Karpas-422 (cell line): ENCODE measurements at places on chromosomes 2 and 18.

DNA sequence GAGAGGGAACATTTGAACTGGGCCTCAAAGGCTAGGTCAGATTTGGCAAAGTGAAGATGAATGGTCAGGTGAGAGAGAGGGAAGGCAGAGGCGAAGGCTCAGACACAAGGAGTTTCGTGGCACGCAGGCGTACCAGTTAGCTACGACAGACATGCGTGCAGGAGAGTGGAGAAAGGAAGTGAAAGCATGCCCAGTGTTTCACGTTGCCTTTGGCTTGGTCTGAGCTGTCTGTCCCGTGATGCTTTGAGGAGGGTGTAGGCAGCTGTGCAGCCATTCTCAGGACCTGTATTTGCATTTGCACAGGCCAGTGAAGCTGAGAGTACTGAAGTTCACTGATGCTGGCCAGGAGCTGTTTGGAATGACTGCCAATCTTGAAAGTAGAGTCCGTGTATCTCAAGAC is 69.5 kb downstream of the HNRNPLL start:
- no peaks in the 10 kb centered on the region for H3K36me3 ChIP-seq
- peak; percentile 97 for DNase-seq
- H3K4me3 ChIP-seq: peak overlapping the region; percentile 52
- H3K27ac ChIP-seq: peak overlapping the region; percentile 99
- H3K4me1 ChIP-seq: peaks cover 66% of the 10 kb centered on the region
- H3K27me3 ChIP-seq: no peaks in the 10 kb centered on the region

DNA sequence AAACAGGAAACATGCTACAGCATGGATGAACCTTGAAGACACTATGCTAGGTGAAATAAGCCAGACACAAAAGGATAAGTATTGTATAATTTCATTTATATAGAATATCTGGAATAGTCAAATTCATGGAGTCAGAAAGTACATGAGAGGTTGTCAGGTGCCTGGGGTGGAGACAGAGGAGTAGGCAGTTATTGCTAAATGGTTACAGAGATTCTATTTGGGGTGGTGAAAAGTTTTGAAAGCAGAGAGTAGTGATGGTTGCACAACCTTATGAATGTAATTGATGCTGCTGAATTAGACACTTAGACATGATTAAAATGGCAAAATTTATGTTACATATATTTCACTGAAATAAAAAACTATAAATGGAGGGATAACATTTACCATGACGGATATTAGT is 197.4 kb downstream of the VAPA start:
- no peaks in the 10 kb centered on the region for H3K36me3 ChIP-seq
- no peaks in the 10 kb centered on the region for H3K4me1 ChIP-seq
- H3K27ac ChIP-seq: no peak overlapping the region
- no peak overlapping the region for H3K4me3 ChIP-seq

GRCh38 chr2:37167636-37168180 is 10.9 kb upstream of the EIF2AK2 start:
- no peaks in the 10 kb centered on the region for H3K36me3 ChIP-seq
- no peak overlapping the region for H3K27ac ChIP-seq
- H3K27me3 ChIP-seq: no peaks in the 10 kb centered on the region; the same call in 1 of the 2 replicates
- H3K4me1 ChIP-seq: no peaks in the 10 kb centered on the region
- no peak for DNase-seq
- H3K4me3 ChIP-seq: no peak overlapping the region

- H3K36me3 ChIP-seq: no peaks in the 10 kb centered on the region
- H3K4me3 ChIP-seq: no peak overlapping the region
- DNase-seq: no peak
- H3K27ac ChIP-seq: no peak overlapping the region
- no peaks in the 10 kb centered on the region for H3K4me1 ChIP-seq
These were observed 92.7 kb upstream of the ETAA1 start for GRCh38 chr2:67304300-67304890.

- no peaks in the 10 kb centered on the region for H3K27me3 ChIP-seq
- H3K4me1 ChIP-seq: no peaks in the 10 kb centered on the region
- DNase-seq: no peak
These were observed 34.7 kb downstream of the ICOS start for GRCh38 chr2:203971251-203971650.

DNA sequence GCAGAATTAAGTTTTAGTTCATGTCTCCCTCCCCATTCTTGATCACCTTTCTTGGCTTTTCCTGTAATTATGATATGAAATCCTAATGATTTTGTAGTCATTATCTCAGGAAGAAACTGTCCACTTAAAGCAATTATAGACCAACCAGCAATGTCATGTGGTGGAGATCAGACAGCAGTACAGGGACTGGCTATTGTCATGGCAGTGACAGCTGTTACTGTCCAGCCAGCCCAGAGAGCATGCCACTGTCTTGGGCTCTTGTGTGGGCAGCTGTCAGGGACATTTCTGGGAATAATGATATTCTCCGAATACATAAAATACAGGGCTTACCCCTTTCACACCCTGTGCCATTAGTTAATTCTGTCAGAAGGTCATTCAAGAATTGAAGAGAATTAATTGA is 355.3 kb upstream of the RAB12 start:
- no peaks in the 10 kb centered on the region for H3K36me3 ChIP-seq
- H3K4me1 ChIP-seq: no peaks in the 10 kb centered on the region
- DNase-seq: no peak

- H3K36me3 ChIP-seq: no peaks in the 10 kb centered on the region
- H3K27ac ChIP-seq: no peak overlapping the region
- no peaks in the 10 kb centered on the region for H3K4me1 ChIP-seq
- H3K4me3 ChIP-seq: no peak overlapping the region
These were observed 35.4 kb upstream of the ITGAV start for GRCh38 chr2:186554429-186554828.

DNA sequence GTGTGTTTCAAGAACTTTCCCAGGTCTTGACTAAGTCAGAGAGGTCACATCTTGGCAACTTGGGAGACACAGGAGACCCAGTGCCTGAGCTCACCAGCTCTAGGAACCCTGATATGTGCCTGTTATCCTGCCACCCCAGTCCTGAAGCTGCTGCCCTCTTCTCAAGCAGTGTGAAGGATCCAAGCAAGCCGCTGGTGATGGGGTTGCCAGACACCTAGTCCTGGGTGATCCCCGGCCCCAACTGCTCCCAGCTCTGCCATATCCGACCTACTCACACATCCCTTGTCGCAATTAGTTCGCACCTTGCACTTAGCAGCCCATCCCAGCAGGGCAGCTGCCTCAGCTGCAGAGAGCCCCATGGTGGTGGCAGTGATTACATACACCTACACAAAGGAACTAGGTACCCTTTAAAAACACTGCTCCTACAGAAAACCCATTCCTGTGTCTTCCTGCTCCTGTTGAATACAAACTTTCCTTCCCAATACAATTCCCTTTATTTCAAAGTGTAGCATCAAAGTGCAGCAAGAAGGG is 247.2 kb upstream of the RAB12 start:
- H3K36me3 ChIP-seq: no peaks in the 10 kb centered on the region
- no peaks in the 10 kb centered on the region for H3K27me3 ChIP-seq
- no peak for DNase-seq
- H3K27ac ChIP-seq: no peak overlapping the region
- H3K4me1 ChIP-seq: no peaks in the 10 kb centered on the region
- no peak overlapping the region for H3K4me3 ChIP-seq

DNA sequence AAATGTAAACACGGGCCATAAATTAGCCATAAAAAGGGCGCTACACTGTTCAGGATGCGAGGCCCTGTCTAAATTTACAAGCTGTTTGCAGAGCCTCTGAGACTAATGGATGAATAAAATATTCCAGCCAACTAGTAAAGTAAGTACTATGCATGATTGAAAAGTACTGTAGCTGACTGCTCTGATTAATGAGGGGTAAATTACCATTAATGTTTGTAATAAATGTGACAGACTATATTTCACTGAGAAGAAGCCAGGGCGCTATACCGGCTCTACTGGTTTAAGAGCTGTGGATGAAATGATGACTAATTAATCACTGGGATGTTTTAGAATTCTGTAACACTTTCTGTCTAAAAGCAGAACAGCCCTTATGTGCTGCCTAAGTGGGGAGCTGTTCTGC is 54.3 kb upstream of the RGPD4 start:
- DNase-seq: no peak
- H3K4me1 ChIP-seq: peaks cover 4% of the 10 kb centered on the region
- H3K27ac ChIP-seq: no peak overlapping the region

GRCh38 chr2:160253440-160254188 is 53.5 kb upstream of the ITGB6 start:
- no peaks in the 10 kb centered on the region for H3K36me3 ChIP-seq
- no peaks in the 10 kb centered on the region for H3K4me1 ChIP-seq
- H3K4me3 ChIP-seq: no peak overlapping the region
- no peaks in the 10 kb centered on the region for H3K27me3 ChIP-seq

DNA sequence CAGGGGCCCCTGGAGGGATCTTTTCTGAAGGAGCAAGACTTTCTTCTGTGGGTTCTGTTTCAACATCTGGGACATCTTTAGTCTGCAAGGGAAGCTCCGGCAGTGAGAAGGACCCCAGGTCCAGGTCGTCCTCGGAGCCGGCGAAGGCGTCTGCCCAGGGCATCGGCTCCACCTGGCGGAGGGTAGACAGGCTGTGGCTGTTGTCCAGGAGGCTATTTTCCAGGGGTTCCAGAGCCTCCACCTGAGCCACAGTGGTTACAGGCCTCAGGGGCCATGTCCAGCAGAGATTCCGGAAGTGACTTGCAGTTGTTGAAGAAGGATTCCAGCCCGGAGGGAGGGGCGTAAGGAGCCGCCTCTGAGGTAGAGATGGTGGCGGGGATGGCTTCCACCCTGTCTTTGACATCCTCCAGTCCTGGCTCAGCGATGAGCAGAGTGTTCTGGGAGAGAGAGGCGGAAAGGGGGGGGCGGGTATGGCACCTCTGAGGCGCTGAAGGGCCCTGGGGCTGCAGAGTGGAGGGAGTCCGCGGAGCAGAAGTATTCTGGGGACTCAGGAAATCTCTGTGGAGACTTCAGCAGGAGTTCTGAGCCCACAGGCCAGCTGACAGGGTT is 891.3 kb upstream of the LRRTM1 start:
- no peak overlapping the region for H3K27ac ChIP-seq
- H3K4me1 ChIP-seq: no peaks in the 10 kb centered on the region
- no peaks in the 10 kb centered on the region for H3K27me3 ChIP-seq

- no peak for DNase-seq
- H3K4me1 ChIP-seq: no peaks in the 10 kb centered on the region
- H3K27ac ChIP-seq: no peak overlapping the region
- H3K36me3 ChIP-seq: no peaks in the 10 kb centered on the region
These were observed 1.2 kb upstream of the ST6GAL2 start for GRCh38 chr2:106886916-106887758.

GRCh38 chr2:7037340-7038333 is 120.4 kb downstream of the RNF144A start:
- H3K27ac ChIP-seq: no peak overlapping the region
- H3K4me3 ChIP-seq: no peak overlapping the region
- no peaks in the 10 kb centered on the region for H3K36me3 ChIP-seq
- H3K27me3 ChIP-seq: no peaks in the 10 kb centered on the region

DNA sequence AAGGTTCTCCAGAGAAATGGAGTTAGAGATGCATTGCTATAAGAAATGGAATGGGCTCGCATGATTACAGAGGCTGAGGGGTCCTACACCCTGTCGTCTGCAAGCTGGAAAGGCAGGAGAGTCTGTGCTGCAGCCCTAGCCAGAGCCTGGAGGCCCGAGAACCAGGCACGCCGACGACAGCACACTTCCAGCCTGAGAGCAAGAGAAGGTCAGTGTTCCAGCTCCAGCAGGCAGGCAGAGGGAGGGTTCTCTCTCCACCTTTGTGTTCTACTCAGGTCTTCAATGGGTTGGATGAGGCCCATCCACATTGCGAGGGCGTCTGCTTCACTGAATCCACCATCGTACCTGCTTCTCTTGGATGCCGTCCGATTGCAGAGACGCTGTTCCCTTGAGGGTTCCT is 177.6 kb upstream of the HDAC4 start:
- DNase-seq: no peak
- no peak overlapping the region for H3K27ac ChIP-seq
- no peaks in the 10 kb centered on the region for H3K36me3 ChIP-seq

GRCh38 chr2:222057347-222058073 is 241.3 kb downstream of the PAX3 start:
- no peak overlapping the region for H3K27ac ChIP-seq
- no peak overlapping the region for H3K4me3 ChIP-seq
- no peaks in the 10 kb centered on the region for H3K4me1 ChIP-seq
- H3K27me3 ChIP-seq: no peaks in the 10 kb centered on the region

- H3K27ac ChIP-seq: no peak overlapping the region
- no peak overlapping the region for H3K4me3 ChIP-seq
- no peaks in the 10 kb centered on the region for H3K27me3 ChIP-seq
- no peak for DNase-seq
- H3K4me1 ChIP-seq: no peaks in the 10 kb centered on the region
These were observed 527.2 kb upstream of the SOX11 start for GRCh38 chr2:5164776-5165525.

- H3K27ac ChIP-seq: no peak overlapping the region
- no peak overlapping the region for H3K4me3 ChIP-seq
- no peaks in the 10 kb centered on the region for H3K4me1 ChIP-seq
These were observed 92.7 kb downstream of the BIN1 start for GRCh38 chr2:127014224-127014623.

- DNase-seq: no peak
- H3K4me3 ChIP-seq: no peak overlapping the region
- no peaks in the 10 kb centered on the region for H3K4me1 ChIP-seq
- H3K27ac ChIP-seq: no peak overlapping the region
These were observed 1124.7 kb upstream of the ACVR2A start for GRCh38 chr2:146720170-146720569.

GRCh38 chr2:218448934-218449333 is 30.0 kb downstream of the VIL1 start:
- no peaks in the 10 kb centered on the region for H3K4me1 ChIP-seq
- H3K27me3 ChIP-seq: no peaks in the 10 kb centered on the region
- peaks cover 19% of the 10 kb centered on the region; the same call in 1 of the 2 replicates for H3K36me3 ChIP-seq
- H3K27ac ChIP-seq: no peak overlapping the region
- no peak overlapping the region for H3K4me3 ChIP-seq

GRCh38 chr18:76441668-76442412 is 53.2 kb downstream of the ZNF516 start:
- peaks cover 49% of the 10 kb centered on the region for H3K36me3 ChIP-seq
- peaks cover 17% of the 10 kb centered on the region for H3K4me1 ChIP-seq
- no peak overlapping the region for H3K27ac ChIP-seq
- DNase-seq: no peak
- no peak overlapping the region for H3K4me3 ChIP-seq
